Activated T-cell treated with anti-CD3 and anti-CD28 coated beads for 1 hour (primary cell): ENCODE measurements at places on chromosomes 1 and 21.

DNA sequence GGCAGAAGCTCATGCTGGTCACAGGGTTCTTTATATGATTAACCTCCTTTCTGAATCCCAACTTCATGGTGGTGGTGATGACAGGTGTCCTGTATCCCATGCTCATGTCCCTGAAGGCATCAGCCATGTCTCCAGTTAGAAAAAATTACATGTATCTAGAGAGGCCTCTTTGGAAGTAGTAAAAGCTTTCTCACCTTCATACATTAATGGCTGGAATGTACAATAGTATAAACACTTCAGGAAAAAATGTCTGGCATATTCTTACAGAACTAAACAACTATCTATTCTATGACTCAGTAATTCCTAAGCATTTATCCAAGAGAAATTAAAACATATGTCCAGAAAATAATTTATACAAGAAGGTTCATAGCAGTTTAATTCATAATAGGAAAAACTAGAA is 34.0 kb downstream of the ADAM30 start:
- DNase-seq: no peak

GRCh38 chr21:33264561-33264960 is 1.6 kb upstream of the IL10RB start:
- no peak for DNase-seq

DNA sequence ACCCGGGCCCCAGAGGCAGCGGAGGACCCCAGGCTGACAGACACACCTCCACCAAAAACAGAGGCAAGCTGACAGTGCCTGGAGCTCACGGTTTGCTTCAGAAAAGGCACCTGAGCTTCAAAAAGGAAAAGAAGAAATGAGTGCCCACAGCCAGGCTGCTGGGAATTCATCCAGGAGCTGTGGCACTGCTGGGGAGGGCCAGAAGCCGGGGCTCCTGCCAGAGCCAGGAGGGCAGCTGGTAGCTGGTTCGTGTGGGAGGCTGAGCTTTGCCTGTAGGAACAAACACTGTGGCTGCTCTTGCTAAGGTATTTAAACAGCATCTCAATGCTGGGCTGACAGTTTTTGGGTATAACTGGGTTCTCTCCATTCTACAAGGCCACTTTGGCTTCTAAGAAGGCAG is 19.5 kb downstream of the KCNJ6 start:
- DNase-seq: no peak

GRCh38 chr1:155809088-155809487 is 47.9 kb downstream of the GON4L start:
- DNase-seq: no peak

GRCh38 chr1:27292106-27292505 is 29.9 kb upstream of the TMEM222 start:
- no peak for DNase-seq

DNA sequence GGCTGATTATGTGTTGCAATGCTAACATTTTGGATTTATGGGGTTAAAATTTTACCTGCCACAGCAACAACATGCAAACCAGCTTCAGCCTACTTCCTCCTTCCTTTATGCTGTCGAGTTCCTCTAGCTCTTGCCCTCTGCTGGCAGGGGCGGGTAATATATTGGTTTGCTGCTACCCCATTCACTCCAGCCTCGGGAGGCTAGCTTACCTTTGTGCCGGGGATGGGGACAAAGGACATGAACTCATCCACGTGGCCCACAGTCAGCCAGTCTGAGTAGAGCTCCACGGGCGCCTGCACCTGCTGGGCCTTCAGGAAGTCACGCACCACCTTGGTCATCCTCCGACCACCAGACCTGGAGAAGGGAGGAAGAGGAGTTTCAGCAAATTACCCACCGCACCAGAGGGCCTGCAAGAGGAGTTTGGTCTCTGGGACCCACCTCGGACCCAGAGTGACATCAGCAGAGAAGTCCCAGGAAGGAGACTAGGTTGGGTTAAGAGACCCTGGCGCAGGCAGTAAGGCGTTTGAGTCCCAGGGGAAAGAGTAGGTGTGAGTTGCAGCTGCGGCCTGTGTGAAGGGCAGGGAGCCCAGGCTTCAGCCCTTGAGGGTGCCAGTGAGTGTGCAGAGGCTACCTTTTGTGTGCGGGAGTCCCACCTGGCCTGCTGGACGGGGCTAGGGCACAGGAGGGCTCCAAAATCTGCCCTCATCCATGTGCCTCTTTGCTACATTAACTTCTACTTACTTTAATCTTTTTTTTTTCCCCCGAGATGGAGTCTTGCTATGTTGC is 21.8 kb upstream of the SDHB start:
- DNase-seq: no peak

DNA sequence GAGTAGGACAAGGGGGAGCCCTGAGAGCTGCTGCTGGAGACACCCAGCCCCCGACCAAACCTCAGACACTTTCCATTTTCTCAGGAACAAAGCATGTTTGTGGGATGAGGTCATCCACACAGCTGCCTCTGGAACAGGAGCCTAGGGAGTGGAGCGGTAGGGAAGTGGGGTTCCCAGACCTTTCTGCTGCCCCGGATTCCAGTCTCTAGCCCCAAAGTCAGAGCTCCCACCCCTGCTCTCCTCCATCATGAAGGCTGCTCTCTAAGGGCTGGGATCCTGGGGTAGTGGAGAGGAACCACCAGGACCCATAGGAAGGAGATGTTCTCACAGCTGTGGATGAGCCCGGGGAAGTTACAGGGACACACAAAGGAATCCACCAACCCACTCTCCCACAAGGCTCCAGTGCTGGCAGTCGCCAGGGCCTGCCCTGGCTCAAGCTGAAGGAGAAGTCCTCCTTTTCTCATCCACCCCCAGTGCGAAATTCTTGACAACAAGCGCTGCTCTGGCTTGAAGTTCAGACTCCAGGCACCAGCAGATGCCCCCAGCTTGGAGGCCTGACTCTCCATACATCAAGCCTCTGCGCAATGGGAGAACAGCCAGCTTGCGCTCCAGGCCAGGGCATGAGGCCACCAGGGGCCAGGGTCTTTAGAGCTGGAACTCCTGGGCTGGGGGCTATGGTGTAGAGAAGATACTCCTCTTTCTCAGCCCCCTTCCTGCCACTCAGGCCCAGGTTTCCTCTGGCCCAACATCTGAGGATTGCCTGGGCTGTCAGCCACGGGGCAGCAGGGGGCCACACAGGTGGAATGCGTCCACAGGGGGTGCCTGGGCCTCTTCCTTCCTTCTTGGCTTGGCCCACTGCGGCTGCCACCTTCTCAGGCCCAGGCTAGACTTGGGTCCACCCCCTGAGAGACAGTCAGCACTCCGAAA is 4.5 kb downstream of the FHL3 start:
- no peak for DNase-seq

- no peak for DNase-seq
Measured at GRCh38 chr21:19908390-19908789, 1089.8 kb upstream of the NCAM2 start.

DNA sequence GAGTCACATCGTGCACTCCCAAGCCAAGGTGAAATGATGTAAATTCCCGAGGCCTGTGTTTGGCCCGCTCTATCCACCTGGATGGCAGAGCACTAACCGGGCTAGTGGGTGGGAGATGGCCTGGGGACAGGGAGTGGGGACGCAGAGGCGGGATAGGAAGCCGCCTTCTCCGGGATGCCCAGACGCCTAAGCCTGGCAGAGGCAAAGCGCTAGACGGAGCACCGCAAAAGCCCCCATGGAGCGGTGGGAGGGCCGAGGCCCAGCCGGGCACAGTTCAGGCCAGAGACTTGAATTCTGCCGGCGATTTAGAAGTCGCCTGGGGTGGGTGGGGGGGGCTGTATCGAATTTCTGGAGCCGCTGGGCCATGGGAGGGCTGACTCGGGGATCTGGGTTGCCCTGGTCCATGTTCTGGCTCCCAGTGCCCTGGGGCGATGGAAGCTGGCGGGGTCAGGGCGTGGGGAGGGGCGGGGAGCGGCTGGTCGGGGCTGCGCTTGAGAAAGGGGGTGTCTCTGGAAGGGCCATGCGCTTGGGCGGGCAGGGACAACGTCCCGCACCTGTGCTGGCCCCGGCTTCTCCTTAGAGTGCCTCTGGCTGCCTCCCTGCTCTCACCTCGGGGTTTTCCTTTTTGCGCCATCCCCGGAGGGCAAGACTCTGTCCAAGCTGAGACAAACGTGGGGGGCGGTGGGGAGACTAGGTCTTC is 28.0 kb downstream of the KIAA2013 start:
- DNase-seq: no peak

GRCh38 chr1:1185101-1185765 is 11.6 kb downstream of the TTLL10 start:
- DNase-seq: no peak

DNA sequence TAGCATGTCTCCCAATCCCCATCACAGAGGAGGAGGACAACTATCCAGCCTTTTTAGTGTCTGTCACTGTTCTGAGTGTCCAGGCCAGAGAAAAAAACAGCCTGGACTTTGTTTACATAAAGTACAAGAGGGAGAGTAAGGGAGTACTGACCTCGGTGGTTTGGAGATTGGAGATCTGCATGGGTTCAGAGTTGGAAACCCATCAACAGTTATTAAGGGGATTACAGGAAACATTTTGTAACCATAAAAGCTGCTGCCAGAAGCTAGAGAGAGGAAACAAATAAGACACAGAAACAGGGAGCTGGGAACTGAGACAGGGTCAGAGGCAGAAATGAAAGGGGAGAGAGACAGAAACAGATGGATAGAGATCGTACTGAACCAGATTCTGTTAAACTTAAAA is 131.5 kb upstream of the CTTNBP2NL start:
- no peak for DNase-seq

DNA sequence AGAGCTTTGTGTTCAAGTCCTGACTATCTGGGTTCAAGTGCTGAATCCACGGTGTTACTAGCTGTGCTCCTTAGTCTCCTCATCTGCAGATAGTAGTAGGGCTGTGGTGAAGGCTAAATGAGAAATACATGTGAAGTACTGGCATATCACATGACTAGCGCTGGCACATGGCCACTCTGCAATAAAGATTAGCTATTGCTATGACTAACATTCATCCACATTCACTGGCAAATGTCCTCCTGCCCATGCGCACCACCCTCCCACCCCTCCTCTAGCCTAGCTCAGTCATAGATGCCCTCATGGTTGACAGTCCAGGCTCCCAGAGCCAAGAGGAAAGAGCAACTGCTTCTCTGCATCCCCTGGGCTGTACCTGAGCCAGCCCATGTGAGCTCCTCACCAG is 8.5 kb upstream of the COL8A2 start:
- DNase-seq: no peak

DNA sequence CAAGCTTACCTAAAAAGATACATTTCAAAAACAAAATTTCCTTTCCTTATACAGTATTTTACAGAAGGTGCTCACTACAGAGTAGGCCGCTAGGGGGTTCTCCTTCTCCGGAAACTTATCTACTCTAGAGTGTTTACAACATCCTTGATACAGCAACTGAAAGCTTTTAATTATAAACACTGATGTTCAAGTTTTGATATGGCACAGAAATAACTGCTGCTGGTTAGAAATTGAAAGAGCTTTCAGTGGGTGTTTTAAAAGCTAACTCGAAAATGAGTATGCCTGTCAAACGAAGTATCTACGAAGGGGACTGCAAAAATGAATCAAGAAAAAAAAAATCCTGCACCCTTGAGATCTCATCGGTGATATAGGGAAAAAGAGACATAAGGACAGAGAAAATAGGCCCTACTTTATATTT is 1.0 kb downstream of the YOD1 start:
- DNase-seq: peak; percentile 27

GRCh38 chr1:153355445-153356071 is 2.1 kb upstream of the S100A9 start:
- DNase-seq: peak; percentile 20

DNA sequence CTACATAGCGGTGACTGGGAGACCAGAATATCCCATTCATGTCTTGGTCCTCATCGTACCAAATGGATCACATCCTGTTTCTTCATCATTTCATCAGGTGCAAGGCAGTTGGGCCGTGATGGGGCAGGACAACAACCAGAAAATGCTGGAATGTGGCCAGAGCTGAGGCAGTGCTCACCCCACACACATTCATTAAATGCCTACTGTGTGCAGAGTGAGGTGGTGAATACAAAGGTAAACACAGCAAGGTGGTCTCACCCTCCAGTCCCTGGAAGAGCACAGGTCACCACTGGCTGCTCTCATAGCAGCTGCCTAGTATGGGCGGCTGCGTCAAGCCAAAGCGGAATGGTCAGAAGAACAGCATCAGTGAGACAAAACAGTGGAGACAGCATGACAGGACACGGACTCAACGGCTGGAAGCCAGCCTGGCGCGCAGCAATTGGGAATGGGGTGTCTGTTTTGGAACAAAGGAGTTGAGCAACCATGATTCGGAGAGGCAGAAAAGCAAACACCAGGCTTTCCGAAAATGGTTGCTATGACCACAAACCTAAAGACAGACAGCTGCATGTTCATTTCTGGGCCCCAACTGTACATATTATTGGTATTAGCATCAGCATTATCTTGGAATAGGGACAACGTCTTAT is 5.6 kb upstream of the ADAMTSL4 start:
- DNase-seq: no peak

DNA sequence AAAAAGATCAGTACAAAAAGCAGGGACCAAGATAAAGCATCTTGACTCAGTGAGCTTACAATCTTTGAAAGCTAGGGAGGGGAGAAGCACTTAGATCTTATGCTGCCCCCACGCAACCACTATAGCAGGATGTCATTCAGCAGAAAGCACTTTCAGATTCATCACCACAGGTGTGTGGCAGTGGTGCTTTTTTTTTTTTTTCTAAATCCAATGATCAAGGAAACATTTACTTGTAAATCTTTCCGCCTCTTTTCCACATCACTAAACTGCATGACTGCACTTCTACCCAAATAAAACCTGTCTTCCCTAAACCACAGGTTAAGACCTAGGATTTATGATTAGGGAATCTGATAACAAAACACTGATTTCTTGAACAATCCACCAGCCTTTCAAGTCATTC is 154.8 kb downstream of the SLC45A1 start:
- peak; percentile 6 for DNase-seq

GRCh38 chr1:228925691-228926090 is 190.4 kb downstream of the RHOU start:
- DNase-seq: no peak

DNA sequence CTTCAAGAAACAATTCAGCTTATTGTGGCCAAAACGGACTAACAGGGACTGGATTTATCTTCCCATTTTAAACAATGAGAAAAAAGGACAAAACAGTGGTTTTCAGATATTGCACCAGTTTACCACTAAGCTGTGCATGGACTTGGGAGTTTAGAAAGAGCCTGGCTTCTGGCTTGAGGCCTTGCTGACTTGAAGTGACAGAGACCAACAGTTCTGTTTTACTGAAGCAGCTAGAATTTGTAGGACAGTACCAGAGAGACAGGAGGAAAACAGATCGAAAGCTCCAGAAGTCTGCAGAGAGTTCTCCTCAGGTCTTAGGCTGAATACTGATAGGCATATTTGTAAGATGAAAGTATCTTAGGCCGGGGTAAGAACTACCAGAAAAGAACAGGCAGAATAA is 20.5 kb downstream of the FCRL4 start:
- no peak for DNase-seq

- DNase-seq: no peak
Measured at GRCh38 chr1:55696891-55697290, 481.7 kb upstream of the USP24 start.

GRCh38 chr1:245419461-245419978 is 264.7 kb downstream of the KIF26B start:
- DNase-seq: no peak

- no peak for DNase-seq
Measured at GRCh38 chr1:17610713-17611112, 71.2 kb downstream of the ARHGEF10L start.
